Fibroblast of gingiva (primary cell): ENCODE measurements at places on chromosomes 5 and 9.
A peak's percentile ranks its signal among the peaks of the same experiment; 100 is the strongest.

GRCh38 chr9:127334725-127335124 lies 62.2 kb upstream of the SLC2A8 start:
- no peak for DNase-seq

GRCh38 chr5:40572937-40573336 lies 106.8 kb upstream of the PTGER4 start:
- peak; percentile 92 for DNase-seq

DNA sequence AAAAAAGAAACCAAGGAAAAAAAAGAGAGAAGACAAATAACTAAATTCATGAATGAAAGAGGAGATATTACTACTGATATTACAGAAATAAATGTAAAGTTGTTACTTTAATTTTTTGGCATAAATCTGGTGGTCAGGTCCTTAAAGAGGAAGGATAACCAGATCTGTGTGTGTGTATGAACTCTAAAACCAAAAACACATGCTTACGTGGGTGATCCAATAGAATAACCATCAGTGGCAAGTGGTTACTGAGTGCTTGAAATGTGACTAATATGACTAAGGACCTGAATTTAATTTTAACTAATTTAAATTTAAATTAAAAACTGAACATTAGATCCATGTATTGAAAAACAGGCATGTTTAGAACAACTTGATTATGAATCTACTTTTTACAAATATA lies 10.3 kb downstream of the SLC28A3 start:
- no peak for DNase-seq

DNA sequence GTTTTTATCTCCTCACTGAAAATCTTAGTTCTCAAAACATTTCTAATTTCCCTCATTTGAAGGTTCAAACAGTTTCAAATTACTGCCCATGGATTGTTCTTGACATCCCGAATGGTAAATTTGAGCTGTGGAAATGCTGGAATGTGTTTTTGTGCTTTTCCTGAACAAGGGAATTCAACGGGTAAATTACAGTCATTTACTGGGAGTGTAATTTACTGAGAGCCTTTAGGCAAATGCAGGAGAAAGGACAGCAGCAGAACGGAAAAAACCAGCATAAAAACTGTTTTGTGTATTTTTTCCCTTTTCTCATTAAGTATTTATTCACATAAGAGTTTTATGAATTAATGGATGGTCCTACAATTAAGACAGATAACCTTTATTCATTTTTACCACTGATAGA lies 139.2 kb downstream of the PBX3 start:
- DNase-seq, result no peak

DNA sequence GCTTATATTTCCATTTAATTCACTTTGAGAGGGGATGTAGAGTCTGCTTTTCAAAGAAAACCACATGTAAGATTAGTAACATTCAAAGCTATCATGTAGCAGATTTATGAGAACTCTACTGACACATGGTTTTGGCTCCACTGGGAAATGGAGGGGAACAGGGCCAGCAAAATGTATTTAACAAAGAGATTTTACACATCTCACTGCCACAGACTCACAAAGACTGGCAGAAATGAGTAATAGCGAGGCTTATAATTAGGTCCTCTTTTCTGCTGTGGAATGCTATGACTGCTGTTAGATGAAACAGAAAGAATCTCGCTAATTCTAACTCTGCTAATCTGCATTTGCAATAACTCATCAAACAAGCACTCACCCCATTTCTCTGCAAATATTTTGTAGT lies 4.5 kb downstream of the DAP start:
- peak; percentile 79 for DNase-seq

GRCh38 chr9:8457816-8458215 lies 658.2 kb upstream of the DMAC1 start:
- DNase-seq, result no peak

DNA sequence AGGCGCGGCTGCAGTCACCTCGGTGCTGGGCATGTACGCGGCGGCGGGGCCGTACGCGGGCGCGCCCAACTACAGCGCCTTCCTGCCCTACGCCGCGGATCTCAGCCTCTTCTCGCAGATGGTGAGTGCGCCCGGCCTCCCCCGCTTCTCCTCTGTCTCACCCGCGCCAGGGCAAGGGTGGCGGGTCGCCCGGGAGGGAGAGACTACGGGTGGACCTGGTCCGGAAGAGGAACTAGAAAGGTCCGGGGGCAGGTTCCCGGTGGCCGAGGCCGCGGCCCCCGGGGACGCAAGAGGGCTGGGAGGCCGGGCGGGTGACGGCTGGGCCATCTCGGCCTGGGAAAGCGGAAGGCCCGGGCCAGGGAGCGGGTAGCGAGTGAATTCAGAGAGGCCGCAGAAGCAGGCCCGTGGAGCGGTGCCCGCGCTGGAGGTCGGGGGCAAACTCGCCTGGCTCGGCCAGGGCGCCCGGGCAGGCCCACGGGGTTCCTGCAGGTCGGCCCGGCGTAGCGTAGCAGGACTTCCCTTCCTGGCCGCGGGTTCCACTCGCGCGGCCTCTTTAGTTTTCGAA lies 711 bp downstream of the IRX1 start:
- DNase-seq, result no peak

GRCh38 chr5:36900283-36900682 lies 23.7 kb downstream of the NIPBL start:
- DNase-seq, result peak; percentile 7

DNA sequence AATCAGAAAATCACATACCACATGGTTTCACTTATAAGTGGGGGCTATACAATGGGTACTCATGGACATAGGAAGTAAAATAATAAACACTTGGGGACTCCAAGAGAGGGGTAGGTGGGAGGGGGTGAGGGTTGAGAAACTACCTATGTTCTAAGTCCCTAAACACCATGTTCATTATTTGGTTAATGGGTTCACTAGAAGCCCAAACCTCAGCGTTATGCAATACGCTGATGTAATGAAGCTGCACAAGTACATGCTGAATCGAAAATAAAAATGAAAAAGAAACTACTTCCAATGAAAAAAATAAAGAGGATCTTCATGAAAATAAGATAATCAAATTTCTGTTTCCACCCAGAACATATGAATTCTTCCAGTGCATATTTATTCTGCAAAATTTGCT lies 208.5 kb downstream of the TMEM161B start:
- no peak for DNase-seq

DNA sequence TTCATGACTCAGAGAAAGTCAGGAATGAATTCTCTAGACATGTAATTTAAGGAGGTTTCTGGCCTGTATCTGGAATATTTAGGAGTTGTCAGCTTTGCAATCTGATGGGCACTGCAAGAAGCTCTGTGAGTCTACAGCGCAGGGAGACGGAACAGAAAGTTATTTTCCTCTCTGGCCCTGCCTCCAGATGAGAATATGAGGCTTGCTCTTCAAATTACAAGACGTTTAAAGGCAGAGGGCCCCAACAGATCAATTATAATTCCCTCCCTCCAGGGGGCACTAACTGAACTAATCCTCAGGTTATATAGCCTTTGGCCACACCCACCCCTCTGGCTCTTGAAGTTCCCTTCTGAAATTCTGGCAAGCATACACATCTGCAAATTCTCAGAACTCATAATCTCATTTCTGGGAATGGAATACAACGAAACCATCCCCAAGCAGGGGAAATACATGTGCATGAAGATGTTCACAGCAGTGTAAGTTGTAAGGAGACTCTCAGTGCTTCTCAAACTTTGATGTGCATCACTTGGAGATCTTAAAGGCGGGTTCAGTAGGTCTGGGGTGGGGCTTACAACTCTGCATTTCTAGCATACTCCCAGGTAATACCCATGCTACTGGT lies 307.6 kb downstream of the CWC27 start:
- DNase-seq, result peak; percentile 60

- DNase-seq, result no peak
Measured at GRCh38 chr5:166178411-166179080, 2112.9 kb upstream of the WWC1 start.

DNA sequence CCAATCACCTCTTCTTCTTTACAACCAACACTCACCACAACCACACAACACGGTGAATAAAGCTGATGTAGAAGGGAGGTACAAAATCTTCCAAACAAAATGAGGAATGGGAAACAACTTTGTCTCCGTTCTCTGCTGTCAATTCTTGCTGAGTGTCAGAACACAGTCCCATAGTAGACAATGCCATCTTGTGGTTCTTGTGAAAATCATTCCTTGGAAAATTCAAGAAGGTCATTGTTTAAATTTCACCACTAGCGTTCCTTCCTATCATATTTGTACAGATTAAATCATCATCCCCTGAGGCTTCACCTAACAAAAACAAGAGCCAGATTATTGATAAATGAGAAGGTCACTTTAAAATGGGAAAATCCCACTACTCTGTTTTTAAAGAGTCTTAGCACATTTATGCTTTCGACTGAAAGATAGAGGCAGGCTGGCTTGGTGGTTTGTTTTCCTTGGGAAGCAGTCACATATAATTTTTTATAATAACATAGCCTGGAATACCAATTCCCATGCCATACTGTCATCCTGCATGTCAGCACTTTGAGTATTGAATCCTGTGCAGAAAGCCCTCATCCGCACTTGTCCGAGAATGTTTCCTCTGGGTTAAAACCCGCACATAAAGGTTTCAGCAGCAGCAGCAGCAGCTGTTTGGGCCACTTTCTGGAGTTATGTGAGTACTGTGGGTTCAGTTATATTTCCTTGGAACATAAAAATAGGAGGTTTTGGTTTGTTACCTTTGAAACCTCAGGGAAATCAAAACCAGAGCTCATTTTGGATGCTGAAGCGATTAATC lies 395.0 kb upstream of the SMARCA2 start:
- DNase-seq, result no peak

DNA sequence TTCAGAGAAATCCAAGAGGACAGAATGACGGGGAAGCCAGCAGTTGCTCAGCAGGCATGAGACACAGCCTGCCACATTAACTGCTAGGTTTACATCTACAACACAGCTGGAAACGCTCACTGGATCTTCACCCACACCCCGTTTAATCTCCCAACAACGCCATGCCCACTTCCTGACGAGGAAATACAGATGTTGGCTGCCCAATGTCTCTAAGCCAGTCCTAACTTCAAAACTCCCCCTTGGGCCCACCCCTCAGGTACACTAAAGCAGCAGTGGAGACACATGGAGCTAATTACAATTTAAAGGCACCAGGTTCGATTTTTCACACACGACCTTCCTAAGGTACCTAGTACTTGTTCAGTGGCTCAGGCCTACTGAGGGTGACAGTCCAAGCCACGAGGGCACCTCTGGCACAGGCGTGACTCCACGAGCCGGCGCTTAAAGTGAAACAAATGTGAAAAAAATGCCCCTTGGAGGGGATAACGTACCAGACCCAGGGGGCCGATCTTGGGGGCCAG lies 904 bp downstream of the RPL12 start:
- peak; percentile 44 for DNase-seq

- DNase-seq, result no peak
Measured at GRCh38 chr5:124743602-124744169, 2.8 kb downstream of the ZNF608 start.

GRCh38 chr5:156640691-156641241 lies 209.3 kb upstream of the PPP1R2B start:
- DNase-seq, result peak; percentile 6

- DNase-seq, result peak; percentile 68
Measured at GRCh38 chr5:177317959-177318377, 6.3 kb upstream of the MXD3 start.

GRCh38 chr5:35294976-35295375 lies 64.7 kb upstream of the PRLR start:
- DNase-seq, result no peak

DNA sequence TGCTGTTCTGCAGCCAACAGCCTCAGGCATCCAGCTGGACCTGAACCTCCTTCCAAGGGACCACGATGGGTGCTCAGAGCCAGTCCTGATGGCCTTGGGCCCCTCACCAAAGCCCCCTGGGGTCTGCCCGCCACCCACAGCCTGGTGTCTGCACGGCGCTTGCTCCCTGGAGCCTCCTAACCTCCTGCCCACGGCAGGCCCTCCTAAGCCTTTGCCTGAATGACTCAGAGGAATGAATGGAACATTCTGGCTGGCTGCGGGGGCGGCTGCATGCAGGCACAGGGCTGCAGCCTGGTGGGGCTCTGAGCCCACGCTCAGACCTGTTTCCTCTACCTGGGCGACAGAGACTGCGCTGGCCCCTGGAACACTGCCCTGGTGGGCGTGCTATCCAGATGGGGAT lies 6.9 kb downstream of the SOHLH1 start:
- DNase-seq, result no peak

- no peak for DNase-seq
Measured at GRCh38 chr9:129885018-129885669, 49.9 kb downstream of the USP20 start.

DNA sequence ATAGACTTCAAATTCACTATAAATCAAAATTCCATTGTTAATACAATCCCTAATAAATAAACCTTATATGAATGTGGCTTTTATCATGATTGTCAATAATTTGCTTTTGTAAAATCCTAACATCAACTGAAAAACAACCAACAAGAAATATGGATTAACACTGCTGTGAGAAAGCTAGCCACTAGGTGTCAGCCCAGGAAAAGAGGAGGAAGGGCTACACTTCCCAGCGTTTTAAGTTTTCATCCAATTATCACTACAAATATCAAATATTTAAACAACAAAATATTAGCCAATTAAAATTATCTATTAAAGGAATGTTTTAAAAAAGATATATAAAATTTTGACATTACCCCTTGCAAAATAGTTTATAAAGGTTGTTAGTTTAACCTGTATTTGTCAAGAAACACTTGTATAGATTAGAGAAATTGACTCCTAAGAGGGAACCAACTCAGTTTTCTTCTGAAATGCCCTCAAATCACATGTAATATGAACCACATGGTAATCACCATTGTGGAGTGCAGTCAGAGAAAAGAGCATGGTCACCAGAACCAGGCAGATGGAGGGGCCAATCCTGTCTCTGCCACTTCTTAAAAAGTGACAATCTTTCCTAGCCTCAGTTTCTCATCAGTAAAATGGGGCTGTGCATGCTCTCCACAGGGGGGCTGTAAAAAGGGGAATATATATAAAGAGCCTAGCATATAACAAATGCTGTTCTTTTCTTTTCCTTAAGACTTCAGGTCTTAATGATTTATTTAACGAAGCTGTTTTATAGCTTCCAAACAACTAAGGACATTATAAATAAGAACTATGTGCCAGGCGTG lies 188.2 kb downstream of the CRB2 start:
- DNase-seq, result peak; percentile 31

GRCh38 chr5:1826235-1826980 lies 25.2 kb downstream of the NDUFS6 start:
- no peak for DNase-seq

GRCh38 chr9:125277411-125277810 lies 15.8 kb downstream of the GAPVD1 start:
- no peak for DNase-seq

GRCh38 chr9:37963936-37964739 lies 60.2 kb upstream of the SLC25A51 start:
- peak; percentile 94 for DNase-seq

DNA sequence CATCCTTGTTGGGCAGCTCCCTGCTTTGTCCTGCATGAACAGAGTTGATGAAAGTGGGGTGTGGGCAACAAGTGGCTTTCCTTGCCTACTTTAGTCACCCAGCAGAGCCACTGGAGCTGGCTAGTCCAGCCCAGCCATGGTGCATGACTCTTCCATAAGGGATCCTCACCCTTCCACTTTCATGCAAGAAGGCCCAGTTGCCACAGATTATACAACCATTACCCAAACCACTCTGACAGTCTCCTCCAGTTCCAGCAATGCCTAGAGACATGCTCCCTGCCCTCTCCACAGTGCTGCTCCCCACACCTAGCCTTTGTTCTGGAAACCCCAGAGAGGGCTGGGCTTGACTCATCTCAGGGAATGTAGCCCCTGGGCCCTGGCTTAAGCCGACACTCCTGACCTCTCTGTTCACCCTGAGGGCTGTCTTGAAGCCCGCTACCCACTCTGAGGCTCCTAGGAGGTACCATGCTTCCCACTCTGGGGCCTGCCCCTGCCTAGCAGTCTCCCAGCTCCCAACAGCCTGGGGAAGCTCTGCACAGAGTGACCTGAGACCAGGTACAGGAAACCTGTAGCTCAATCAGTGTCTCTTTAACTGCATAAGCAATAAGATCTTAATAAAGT lies 3.9 kb downstream of the SLC35A4 start:
- DNase-seq, result no peak
